ENCODE measurements at places on chromosomes 6 and 20.
A peak's percentile ranks its signal among the peaks of the same experiment; 100 is the strongest.

- DNase-seq, result no peak
Measured at GRCh38 chr6:80434691-80435350, 328.4 kb downstream of the BCKDHB start.

DNA sequence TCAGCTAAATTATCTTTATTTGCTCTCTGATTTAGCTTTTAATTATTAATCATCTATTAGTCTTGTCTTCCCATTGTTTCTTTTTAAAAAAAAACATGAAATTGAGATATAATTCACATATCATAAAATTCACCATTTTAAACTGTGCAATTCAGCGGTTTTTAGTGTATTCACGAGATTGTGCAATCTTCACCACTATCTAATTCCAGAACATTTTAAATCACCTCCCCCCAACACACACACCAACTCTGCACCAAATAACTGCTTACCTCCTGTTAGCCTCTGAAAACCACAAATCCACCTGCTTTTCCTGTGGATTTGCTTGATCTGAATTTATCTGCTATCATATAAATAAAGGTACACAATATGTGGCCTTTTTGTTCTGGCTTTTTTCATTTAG is 8.8 kb upstream of the ABRACL start:
- no peak for DNase-seq

- no peak for DNase-seq
Measured at GRCh38 chr6:154595538-154595937, 85.1 kb upstream of the CNKSR3 start.

DNA sequence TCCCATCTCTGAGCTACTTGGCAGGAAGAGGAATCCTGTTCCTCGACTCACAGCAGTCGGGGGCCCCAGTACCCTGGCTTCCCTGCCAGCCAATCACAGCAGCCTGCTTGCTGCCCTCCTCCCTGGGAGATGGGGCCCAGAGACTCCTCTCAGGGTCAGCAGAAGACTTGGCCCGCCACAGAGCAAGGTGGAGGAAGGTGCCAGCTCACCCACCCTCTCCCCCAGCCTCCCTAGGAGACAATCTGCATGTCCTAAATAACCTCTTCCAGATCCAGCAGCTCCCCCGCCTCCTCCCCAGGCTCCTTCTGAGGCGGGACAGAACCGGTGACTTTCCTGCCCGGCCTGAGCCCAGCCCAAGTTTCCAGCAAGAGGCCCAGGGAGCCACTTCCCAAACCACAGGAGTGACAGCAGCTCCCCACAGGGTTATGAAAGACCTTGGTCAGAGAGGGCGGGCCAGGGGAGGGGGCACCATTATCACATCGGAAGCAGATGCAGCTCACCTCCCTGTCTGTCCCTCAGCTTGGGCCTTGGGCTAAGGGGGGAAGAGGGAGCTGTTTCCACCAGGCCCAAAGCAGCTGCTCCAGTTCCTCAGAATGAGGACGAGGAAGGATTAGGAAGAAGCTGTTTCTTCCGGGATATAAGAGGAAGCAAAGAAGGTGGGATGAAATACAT is 2.3 kb downstream of the CCND3 start:
- DNase-seq, result no peak

DNA sequence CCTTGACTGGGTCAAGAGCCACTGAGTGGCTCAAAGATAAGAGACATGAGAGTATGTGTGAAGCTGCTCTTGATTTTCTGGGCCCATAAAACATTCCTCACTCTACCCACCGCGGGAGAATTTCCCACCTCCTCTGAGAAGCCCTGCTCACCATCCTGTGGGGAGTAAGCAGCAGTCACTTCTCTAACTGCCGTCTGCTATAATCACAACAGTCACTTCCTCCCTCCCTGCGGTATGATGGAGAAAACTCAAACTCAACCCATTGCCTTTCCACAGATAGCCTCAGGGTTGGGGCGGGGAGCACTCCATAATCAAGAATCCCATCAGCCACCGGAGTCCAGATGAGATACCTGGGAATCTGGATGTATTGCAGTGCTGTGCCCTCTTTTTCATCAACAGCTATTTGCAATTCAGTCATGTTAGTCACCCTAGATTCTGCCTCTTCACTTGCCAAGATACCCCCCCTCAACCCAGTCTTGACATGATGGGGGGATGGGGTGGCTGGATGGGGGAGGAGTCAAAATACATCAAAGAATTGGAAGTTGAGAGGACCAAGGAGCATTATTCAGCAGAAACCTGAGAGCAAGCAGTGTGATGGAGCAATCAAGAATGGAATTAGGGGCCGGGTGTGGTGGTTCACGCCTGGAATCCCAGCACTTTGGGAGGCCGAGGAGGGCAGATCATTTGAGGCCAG is 5.1 kb downstream of the MOCS1 start:
- no peak for DNase-seq

DNA sequence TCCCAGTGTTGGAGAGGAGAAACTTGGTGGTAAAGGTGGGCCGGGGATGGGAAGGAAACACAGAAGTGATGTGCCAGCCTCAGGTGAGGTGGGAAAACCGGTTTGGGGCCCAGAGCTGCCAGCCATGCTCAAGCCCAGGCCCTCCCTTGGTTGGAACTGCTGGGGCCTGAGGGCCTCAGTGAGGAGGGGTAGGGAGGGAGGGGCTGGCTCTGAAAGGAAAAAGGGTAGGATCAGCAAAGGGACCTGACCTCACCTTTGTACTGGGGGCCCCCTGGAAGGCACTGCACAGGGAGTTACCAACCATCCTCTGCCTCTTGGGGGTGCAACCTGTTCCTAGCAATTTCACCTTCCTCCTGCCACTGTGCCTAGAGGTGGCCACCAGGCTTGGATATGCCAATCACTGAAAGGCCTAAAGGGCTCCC is 1.8 kb upstream of the SPEF1 start:
- peak; percentile 72 for DNase-seq

GRCh38 chr6:115551527-115551926 is 509.2 kb downstream of the FRK start:
- DNase-seq, result peak; percentile 23

GRCh38 chr6:145811741-145812140 is 2.9 kb downstream of the FBXO30 start:
- DNase-seq, result no peak

DNA sequence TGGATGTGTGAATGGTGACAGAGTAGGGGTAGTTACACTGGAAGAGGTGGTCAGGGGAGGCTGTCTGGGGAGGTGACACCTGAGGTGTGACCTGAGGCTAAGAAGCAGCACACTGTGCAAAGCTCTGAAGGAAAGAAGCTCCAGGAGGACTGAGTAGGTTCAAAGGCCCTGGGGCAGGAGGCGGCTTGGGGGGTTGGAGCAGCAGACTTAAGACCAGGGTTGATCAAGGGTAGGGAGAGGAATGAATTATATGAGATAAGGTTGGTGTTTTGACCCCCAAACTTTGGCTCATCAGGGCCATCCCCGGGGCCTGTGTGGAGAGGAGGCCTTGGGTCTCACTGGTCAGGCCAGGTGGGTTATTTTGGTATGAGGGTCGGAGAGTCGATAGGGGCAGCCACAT is 166.1 kb downstream of the GRM4 start:
- no peak for DNase-seq
